Stimulated activated CD4-positive, alpha-beta T cell treated with anti-CD3 and anti-CD28 coated beads, Interleukin-4, amount 100 ng/mL, for 4 hours (primary cell): ENCODE measurements at places on chromosomes 11 and 22.

- peak; percentile 45 for DNase-seq
Observed at GRCh38 chr11:72642884-72643522, 31.2 kb downstream of the PDE2A start.

DNA sequence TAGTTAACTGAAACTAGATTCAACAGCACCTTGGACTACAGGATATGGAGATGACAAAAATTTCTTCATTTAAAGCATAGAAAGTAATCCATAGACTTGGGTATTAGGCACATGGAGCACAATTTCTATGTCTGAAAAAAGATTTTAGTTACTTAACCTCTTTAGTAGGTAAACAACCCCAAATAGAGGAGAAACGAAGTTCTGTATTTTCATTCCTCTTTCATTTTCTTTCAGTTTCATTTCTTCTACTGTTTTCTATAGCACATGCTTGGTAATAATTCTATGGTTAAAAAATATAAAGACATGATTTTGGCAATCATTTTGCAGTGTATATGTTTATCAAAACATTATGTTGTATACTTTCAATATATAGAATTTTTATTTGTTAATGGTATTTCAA, 99.5 kb downstream of the CASP12 start:
- DNase-seq = no peak

DNA sequence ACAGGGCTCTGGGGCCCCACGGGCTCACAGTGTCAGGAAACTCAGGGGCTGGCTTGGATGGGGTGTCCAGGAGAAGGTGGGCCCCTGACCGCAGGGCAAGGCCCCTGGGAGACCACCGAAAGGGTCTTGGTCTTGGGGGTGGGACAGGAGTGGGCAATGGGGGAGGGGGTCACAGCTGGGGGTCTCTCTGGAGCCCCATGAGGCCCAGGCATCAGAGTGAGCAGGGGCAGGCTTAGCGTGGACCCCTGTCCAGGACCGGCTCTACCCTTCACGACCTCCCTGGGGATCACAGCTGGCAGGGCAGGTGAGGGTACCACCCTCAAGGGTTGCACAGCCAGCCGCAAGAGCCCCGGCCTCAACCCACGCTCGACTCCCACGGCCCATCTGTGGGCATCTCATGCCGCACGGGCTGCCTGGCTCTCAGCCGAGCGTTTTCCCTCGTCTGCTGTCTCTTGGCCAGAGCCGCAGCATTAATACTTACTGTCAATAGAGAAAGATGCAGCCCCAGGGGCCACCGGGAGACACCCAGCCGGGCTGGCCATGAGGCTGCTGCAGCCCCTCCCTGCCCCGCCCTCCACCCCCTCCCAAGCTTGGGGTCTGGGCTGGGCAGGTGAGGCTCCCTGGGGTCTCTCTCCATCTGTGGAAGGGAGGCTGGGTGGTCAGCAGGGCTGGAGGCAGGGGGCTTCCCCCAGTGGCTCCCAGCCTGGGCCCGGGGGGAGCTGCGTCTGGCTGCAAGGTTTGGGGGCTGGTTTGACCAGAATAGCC, 662 bp downstream of the MUC5B start:
- no peak for DNase-seq

DNA sequence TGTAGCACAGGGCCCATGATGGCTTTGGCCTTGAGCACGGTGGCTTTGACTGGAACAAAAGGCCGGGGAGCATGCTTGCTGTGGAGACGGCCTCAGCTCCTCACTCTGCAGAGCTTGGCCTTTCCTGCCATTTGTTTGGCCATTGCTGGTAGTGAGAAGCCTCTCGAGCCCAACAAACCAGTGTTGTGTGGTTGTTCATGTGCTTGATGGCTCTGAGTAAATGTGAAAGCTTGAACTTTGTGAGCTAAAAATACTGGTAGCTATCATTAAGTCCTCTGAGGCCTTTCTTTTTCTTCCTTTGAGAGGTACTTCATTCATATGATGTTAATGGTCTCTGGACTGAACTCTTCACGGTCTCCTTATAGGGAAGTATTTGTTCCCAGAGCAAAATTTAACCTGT, 39.6 kb downstream of the NAT10 start:
- DNase-seq = no peak

DNA sequence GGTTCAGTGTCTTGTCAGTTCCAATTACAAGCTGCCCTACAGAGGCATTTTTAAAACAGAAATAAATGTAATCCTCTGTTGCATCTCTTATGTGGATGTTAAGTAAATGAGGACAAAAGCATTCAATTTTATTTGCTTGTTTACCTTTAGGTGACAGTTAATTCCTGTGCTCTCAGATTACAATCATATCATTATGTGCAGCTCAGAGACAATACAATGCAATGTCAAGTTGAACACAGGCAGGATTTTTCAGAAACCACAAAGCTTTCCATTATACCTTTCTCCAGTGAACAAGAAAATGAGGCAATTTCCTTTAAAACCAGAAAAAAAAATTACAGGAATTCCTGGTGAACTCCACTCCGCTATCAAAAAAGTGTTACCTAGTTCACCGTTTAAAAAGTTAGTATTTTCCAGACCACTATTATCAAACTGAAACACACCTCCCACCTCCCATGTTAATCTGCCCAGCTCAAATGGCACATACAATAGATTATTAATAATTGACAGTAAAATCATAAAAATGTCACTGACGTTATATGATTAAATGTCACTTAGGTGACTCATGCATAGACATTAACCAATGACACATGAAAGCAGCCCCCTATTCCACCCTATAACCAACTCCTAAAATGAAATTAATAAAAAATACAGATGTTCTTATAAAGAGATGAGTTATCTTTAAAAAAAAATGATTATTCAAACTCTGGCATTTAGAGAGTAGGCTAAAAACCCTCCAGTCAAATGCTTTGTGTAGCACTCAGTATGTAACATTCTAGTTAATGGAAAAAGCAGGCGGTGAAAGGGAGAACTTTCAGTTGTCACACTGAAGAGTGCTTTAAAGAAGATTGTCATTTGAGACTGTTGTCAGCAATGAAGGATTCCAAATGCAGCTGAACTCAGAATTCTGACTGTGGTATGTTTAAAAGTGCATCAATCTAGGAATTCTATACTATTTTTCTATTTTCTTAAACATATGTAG, 98.6 kb downstream of the MUC15 start:
- no peak for DNase-seq

- no peak for DNase-seq
Observed at GRCh38 chr22:30875481-30876215, 92.9 kb downstream of the MORC2 start.

DNA sequence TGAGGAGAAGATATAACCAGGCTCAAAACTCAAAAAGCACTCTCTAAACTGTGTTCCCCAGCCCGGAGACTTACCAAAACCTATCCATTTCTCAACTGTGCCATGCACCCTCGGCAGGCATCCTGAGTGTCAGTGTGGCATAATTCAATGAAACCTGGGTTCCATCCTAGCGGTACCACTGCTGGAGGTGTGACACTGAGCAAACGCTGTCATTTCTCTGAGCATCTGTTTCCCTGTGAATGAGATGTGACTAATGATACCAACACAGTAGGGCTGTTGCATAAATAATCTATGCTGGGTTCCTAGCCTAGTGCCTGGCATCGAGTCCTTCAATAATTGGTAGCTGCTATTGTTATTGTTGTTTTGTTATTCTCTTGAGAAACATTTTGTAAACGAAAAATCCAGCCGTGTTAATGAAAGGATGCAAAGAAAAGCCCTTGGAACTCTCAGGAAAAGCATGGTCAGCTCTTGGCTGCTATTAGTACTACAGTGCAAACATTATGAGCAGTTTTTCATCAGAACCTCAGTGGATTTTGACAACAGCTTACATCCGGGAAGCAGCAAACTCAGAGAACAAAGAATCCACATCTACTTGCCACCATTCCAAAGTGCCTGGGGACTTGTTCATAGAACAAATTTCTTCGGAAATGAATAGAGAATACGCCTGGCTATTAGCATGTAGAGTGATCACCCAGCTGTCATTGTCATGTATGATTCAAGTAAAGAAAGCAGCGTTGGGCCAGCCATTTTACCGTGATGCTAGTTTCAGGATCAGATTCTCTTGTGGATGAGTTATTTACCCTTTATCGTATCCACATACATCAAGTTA, 53.7 kb downstream of the TECTA start:
- no peak for DNase-seq

DNA sequence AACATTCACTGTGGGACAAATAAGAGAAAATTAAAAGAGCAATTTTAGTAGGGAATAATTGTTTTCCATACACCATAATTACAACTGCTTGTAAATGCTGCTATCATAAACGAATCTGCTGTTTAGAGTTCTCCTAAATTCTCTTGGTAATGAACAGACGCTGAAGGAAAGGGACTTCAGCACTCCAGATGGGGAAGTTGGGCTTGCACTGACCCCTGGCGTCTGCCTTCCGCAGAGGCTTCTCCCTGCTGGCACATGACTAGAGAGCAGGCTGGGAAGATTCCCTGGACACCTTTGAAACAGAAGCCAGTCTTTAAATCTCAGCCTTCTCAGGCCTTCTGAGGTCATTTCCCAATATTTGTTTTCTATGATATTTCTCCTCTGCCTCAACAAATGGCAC, 84.1 kb downstream of the NXPE2 start:
- no peak for DNase-seq

GRCh38 chr11:16839821-16840220, 101.4 kb downstream of the C11orf58 start:
- DNase-seq = no peak

GRCh38 chr11:67657300-67657699, 6.8 kb upstream of the ACY3 start:
- no peak for DNase-seq

DNA sequence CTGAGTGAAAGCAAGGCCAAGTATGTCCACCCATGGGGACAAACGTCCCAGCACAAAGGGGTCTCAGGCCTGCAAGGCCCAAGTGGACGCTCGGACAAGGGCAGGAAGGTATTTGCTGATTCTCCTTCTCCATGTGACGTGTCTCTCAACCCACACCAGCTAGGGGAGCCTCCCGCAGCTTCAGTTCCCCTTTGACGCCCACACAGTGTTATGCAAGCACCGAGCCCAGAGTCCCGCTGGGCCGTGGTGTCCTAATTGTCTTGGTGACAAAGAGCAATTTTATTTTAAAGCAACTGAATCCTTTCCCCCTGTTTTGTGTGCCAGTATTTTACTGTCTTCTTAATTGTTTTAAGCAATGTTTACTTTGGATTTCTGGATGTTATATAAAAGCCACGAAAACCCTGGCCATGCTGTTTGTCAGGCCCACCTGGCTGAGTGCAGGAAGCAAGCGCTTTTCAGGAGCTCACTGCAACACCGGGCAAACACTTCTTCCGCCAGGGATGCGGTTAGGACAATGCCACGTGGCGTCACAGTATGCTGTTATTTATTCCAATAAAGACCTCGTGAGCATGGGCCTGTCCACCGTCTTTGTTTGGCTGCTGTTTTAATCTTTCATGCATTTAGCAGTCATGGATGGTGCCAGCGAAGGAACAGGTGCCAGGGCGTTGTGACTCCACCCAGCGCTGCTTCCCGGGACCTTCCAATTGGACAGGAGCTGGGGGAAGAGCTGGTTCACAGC, 8.2 kb upstream of the PARVG start:
- DNase-seq = no peak

- DNase-seq = no peak
Observed at GRCh38 chr22:39270792-39271191, 26.0 kb upstream of the PDGFB start.

DNA sequence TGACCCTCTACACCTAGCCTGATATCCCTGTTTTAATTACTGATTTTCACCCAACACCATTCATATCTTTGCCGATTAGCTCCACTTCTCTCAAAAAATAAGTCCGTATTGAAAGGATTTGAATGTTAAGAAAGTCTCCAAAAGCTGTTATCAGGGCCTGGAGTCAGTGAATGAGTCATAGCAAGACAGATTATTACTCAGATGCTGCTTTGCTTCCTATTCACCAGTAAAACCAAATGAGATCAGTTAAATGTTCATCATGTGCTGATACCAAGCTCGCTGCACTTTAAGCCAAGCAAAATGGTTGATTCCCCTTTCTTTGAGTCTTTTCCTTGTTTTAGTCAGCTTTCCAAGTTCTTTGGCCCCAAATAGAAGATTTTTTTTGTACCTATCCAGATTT, 228.4 kb downstream of the FAT3 start:
- no peak for DNase-seq

DNA sequence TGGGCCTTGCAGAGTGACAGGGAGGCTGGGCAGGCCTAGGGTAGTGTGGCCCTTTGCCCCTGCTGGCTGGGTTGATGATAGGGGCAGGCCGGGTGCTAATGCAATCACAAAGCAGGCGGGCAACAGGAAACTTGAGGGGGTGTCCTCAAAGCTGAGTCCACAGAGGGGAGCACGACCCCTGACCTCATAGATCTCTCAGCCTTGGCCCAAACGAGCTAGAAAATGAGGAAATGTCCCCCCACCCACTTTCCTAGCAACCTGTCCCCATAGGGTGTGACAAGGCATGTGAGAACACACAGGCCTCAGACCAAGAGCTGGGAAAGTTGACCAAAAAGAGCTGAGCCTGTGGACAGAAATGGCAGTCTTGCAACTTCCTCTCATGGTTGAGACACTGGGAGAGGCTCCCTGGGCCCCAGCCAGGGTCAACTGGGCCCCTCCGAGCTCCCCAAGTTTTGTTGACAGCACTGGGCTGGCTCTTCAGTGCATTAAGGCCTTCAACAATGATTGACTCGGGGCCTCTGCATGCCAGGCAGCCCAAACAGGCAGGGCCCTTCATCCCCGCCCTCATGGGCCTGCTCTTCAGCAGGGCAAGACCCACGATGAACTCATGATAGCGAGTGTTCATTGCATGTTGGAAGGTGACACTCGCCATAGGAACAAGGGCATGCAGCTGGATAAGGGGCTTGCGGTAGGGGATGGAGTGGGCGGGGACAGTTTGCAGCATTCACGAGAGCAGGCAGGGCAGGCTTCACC, 9.8 kb upstream of the SPI1 start:
- DNase-seq = no peak

DNA sequence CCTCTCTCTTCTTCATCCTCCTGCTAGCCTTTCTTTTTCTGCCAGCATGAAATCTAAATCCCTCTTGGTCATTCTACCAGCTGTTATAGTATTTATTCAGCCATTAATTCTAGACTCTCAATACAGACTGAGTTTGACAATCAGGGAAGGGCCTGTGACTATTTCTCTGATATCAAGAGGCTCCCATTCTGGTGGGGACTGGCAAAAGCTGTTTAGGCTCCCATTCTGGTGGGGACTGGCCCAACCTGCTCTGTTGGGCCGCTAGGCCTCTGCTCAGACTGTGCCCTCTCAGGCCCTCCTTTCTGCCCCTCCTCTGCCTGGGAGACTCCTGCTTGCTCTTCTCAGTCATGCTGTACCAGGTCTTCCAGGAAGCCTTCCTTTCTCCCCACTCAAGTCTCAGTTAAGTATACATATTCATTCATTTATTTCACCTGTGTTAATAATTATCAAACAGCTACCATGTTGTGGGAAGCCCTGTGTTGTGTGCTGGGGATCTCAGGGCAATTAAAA, 323.7 kb upstream of the NARS2 start:
- DNase-seq = no peak

DNA sequence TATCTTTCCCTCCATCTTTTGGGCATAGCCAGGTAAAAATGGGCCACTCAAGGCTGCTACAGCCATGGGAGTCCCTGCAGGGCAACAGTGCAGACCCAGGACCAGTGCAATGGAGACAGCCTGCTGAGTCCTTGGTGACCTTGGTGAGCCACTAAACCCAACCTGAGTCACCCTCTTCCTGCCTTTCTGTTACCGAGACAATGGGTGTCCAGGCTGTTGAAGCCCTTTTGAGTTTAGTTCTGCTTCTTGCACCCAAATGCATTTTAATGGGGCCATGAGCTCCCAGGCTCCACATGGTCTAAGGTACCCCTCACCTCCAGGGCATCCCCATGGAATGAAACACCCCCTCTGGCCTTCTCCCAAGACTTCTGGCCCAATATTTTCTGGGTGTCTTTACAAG, 874 bp upstream of the PLAAT4 start:
- DNase-seq = no peak

GRCh38 chr11:115065314-115065713, 387.0 kb downstream of the NXPE2 start:
- no peak for DNase-seq
